ENCODE measurements at places on chromosomes 3 and 15. TPM values are rescaled to one million over a fixed set of nuclear protein-coding genes. Genes with fewer than 3 reads are reported as not detected.

The ZNF148 gene
- 16.5 TPM for total RNA-seq

DNA sequence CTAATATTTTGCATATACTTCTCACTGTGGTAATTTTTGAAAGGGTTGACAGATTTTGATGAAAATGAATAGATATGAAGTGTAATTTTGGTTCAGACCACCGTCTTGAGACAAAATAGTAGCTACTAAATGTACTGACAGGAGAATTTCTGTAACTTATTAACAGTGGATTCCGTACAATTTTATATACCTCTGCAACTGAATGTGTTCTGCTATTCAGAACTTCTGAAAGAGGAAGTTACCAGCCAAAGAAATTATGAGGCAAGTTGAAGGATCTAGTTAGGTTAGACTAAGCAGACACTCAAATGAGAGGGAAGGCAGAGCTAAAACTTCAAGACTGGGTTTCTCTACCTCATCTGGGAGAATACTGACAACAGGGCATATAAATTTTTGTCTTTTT is 29.4 kb downstream of the GAP43 start:
- DNase-seq, result no peak

DNA sequence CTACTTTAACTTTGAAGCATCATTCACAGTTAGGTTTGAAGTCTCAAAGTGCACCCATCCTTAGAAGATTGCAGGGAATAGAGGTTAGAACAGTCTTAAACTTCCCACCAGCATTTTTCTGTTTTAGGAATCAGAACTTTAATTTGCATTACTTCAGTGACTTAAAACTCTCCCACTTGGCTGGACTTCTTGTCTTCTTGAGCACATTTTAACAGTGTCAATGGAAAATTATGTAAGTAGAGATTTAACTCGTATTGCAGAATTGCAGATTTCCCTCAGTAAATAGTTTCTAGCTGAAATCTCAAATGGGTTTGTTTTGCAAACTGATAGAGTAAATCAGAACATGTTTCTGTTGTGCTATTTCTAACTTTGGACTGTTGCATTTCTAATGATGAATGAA is 369.6 kb downstream of the OTOL1 start:
- no peak for DNase-seq

GRCh38 chr15:101686718-101687117 is 34.5 kb upstream of the TM2D3 start:
- no peak for DNase-seq

DNA sequence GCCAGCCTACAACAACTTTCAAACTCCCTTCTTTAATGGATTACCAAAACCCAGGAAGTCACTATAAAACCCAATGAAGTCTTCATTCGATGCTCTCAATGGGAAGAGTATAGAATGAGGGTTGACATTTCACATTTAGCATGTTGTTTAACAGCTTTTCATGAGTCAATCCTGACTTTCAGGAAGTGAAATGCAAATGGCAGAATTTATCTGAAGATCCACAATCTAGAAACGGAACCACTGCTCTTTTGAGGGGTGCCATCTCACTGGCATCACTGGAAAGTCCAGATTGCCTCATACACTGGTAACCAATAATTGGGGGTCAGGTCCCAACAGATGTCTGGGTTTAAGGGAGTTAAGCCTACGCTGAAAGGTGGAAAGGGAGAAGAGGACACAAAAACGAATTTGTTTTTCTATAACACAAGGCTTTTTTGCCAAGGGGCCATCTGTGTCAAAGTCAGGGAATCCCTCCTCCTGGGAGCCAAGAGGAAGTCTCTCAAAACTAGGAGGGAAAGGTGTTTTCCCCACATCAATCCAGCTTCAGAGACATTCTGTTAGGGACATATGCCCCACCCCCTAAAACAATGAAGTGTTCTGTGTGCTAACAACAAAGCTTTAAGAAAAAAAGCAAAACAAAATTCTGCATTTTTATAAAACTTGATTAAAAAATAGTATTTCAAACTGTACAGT is 12.0 kb upstream of the ATP1B3 start:
- DNase-seq, result no peak
